ENCODE measurements at places on chromosomes 2 and 18. TPM values are rescaled to one million over a fixed set of nuclear protein-coding genes. Genes with fewer than 3 reads are reported as not detected.

Gene CLEC4F
- total RNA-seq = not detected

Gene ATOH8
- 30.1 TPM for total RNA-seq

Gene SMARCAL1
- total RNA-seq = 12.7 TPM

Gene CCDC85A
- 0.31 TPM for total RNA-seq

Gene APOB
- total RNA-seq = 0.14 TPM

Gene SIX2
- total RNA-seq = 2.8 TPM

Gene ANTXR1
- total RNA-seq = 127 TPM

Gene C2orf78
- total RNA-seq = not detected

Gene NTSR2
- 0.08 TPM for total RNA-seq

Gene MOB4
- total RNA-seq = 21.0 TPM

Data from A549 treated with AZD2906 at 1 μM for 4 hours (cell line).